ENCODE measurements at places on chromosomes 1 and 21.

DNA sequence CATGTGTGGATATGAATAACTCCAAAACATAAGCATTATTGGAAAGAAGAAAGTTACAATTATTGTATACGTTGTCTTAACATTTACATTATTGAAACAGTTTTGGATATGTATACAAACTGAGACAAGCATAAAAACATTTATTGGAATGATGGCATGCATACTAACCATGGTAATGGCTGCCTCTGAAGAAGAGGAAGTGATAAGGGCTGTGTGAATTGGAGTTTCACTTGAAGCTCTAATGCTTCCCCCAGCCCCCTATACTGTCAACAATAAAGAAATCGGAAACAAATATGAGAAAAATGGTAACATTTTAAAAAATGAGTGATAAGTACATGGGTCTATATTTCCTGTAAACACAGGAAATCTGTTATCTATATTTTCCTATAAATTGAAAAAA is 367.7 kb upstream of the DPYD start:
- no peak for DNase-seq

DNA sequence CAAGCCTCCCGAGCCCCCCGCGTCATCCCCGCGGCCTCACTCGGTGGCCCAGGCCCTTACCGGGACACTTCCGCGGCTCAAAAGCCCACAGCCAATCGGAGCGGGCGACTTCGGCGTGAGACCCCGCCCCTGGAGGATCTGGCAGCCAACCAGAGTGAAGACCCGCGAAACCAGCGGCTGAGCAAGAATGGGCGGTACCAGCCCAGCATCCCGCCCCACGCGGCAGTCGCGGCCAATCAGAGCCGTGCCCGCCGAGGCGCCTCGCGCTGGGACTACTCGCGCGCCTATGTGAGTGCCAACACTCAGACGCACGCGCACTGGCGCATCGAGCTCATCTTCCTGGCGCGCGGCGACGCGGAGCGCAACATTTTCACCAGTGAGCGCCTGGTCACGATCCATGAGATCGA is 22.5 kb downstream of the DISP3 start:
- no peak for DNase-seq

GRCh38 chr1:54567961-54568360 is 19.9 kb downstream of the ACOT11 start:
- DNase-seq = no peak

DNA sequence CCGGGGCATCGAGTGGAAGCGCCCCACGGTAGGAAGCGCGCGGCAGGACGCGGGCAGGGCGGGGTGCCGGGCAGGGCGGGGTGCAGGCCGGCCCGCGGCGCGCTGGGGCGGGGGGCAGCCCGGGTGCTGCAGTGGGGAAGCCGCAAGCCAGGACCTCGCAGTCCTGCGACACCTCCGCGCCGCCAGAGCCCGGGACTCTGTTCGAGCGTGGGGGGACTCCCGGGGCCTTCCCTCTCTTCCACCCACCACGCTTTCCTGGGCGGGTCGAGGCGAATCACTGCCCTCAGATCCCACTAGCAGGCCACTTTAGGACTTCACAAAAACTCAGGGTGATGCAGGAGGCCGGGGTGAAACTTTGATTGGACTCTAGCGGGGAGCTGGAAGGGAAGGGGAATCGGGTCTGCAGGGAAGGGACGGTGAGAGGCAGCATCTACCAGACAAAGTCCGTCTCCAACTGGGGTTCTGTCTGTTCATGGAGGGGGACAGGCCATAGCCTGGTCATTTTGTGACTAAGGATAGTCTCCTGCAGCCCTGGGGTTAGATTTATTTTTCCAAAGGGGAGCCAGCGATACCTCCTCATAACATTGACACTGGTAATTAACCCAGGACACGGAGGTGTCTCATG is 623 bp downstream of the CAPN2 start:
- DNase-seq = no peak

DNA sequence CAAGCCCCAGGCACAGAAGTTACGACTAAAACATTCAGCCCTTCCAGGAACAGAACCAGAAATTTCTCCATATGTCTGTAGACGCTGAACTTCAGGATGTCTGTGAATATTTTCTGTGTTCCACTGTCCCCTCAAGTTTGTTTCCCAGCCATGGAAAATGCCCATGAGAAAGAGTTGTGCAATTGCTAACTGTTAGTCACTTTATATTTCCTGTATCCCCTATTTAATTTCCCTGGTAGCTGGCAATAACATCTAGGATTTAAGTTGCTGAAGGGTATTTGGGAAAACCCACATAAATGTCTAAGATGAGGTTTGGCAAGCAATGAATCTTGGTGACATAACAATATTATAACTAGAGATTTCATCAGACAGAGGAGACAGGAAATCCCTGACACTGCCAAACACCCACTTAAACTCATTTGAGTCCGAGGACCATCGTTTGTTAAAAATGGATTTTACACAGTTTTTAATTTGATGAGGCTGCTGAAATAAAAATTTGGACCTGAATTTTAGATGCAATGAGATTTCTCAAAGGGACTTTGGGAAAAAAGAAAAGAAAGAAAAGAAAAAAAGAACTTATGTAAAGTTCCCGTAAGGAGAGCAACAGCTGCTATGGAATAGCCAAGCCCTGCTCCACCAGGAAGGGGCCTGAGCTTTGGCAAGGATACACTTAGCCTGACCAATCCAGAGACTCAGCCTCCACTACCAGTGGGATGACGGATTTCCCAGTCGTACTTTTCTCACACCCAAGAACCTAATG is 21.8 kb upstream of the ERRFI1 start:
- no peak for DNase-seq

GRCh38 chr1:75461808-75462325 is 149.0 kb downstream of the SLC44A5 start:
- no peak for DNase-seq

DNA sequence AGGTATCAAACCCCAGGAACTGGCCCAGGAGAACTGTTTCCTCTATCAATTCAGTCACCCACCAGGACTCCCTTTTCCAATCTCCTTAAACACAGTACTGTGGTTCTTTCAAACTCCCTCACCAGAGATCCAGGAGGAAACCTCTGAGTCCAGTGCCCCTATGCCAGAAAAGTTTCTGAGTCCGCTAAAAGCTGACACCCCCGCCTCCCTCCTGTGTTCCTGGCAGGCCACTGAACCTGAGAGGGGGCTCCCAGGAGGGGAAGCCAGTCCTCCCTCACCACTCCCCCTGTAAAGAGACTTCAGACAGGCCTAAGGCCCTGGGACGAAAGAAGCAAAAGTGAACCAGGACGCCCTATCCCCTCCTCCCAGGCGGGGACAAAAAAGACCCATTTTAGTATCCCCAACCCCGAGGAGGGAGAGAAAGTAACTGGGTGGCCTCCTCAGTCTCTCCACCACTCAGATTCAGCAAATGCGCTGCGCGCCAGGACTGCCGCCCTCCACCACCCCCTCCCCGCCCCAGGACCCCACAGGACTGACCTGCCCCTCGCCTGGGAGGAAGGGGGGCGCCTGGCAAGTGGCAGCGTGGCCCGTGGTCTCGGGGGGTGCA is 624 bp downstream of the SLC41A1 start:
- no peak for DNase-seq

DNA sequence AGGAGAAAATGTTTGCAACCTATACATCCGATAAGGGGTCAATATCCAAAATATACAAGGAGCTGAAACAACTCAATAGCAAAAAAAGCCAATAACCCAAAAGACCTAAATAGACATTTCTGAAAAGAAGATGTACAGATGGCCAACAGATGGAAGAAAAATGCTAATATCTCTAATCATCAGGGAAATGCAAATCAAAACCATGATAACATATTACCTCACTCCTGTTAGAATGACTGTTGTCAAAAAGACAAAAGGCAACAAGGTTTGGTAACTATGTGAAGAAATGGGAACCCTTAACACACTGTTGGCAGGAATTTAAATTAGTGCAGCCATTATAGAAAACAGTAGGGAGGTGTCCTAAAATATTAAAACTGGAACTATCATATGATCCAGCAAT is 74.7 kb downstream of the LEPR start:
- DNase-seq = no peak

DNA sequence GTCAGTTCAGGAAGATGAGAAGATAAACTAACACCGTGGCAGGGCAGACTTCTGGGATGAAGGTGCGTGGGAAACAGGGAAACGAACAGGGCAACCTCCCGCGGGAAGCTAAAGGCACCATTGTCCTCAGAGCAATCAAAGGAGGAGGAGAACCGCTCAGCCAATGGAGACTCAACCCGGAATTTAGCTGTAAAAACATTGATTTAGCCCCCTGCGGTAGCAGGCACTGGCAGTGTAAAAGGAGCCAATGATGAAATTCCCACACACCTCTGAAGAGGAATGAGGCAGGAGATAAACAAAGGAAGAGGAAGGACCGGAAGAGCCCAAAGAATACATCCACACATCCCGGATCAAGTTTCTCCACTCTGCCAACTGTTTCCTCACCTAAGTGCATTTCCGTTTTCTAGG is 19.5 kb downstream of the HLCS start:
- no peak for DNase-seq

- DNase-seq = no peak
Measured at GRCh38 chr1:154190550-154190949, 1.4 kb downstream of the TPM3 start.

DNA sequence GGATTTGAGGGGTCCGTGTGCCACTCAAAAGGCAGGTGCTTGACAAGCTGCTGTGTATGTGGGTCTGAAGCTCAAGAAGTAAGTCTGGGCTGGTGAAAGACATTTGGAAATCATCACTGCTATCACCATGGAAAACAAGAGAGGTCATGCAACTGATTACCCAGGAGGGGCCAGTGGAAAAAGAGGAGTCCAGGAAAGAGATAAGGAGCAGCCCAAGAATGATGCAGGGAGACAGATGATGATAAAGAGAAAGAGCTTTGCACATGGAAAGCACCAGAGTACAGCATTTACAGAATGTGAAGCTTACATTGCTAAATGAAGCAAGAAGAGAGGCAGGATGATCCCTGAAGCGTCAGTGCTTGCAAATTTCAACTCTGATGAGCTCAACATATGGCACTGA is 203.2 kb downstream of the SETD4 start:
- DNase-seq = no peak

DNA sequence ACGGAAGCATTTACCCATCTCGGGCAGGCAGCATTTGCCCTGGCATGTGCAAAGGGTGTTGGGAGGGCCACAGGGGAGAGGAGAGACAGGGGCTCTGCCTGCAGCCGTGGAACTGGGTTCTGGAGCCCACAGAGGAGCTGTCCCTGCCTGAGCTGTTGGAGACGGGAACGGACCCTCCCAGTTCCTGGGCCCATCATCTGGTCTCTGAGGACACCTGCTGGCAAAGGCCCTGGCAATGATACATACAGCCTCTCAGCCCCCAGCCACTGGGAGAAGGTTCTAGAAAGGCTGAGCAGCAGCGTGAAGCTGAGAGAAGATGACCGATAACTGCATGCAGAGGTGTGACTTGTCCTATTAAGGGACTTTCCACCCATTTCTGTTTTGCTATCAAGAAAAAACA is 31.4 kb downstream of the FAAP20 start:
- no peak for DNase-seq

DNA sequence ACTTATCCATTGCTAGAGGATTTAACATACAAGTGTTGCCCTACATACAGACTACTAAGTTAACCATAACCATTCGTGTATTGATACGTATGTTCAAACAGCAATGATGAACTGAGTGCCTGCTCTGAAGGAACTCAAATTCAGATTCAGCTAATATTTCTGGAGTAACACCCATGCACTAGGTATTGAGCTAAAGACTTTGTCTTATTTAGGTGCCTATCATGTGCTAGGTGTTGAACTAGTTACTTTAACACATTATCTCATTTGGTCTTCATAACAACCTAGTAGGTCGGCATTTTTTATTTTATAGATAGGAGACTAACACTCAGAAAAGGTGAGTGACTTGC is 160.0 kb downstream of the LTN1 start:
- DNase-seq = no peak

GRCh38 chr1:231266811-231267322 is 25.9 kb downstream of the GNPAT start:
- no peak for DNase-seq

DNA sequence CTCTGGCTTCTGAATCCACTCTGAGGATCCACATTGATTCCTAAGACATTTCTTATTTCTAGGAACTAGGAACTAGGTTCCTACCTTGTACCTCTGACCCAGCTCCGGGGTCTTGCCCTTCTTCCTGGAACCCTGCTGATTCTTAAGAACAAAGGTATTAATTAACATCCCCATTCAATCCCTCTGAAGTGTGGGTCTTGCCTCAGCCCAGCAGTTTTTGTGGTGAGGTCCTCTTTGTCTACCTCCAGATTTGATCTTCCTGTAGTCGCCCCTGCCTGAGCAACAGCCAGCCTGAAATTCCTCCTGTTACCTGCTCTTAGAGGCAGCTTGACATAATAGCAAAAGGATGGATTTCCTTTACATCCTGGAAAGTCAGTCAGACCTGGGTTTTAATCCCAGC is 46.7 kb upstream of the CAMK1G start:
- DNase-seq = no peak

DNA sequence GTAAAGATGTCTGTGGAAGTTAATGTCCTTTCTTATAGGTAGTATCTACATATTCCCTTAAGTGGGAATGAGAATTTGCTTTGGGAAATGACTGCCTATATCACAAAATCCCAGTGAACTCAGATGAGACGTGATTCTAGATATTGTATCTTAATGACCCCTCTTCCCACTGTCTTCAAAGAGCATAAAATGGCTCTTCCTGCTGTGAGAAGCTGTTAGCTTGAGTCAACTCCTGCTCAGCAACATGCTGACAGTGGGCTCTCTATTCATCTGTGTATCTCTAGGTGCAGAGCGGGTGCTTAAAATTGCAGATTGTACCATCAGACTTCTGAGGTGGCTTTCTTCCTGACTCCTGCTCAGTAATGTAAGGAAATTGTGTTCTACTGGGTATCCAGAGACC is 100.6 kb downstream of the SPAG17 start:
- DNase-seq = no peak

DNA sequence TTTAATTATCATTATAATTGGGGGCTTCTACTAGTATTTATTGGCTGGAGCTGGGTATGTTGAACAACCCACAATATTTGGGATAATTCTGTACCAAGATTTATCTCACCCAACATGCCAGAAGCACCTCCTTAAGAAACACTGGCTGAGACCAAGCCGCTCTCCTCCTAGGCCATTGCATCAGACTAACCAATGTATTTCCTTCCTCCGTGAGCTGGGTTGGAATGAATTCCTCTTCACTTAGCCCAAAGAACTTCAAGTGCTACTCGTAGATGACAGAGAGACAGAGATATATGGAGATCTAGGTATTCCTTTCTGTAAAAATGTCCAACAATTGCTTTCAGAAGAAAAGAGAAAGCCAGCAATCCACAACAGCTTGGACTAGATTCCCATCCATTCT is 87.2 kb upstream of the ETS2 start:
- DNase-seq = no peak
